Karpas-422 (cell line): ENCODE measurements at places on chromosomes 1 and 21. TPM values are rescaled to one million over a fixed set of nuclear protein-coding genes. Genes with fewer than 3 reads are reported as not detected.

Gene CDCA8
- total RNA-seq = 25.7 and 33.1 TPM in 2 replicates

Gene NEK2
- 25.9 and 35.0 TPM in 2 replicates for total RNA-seq

Gene RAB3B
- not detected in 2 replicates for total RNA-seq

Gene CATSPER4
- not detected in 2 replicates for total RNA-seq

Gene PRDX6
- 107 and 232 TPM in 2 replicates for total RNA-seq

Gene KIF2C
- total RNA-seq = 26.7 and 33.9 TPM in 2 replicates

Gene AMPD1
- not detected in 2 replicates for total RNA-seq

Gene SPAG17
- total RNA-seq = not detected in 2 replicates
